Renal cortex interstitium (tissue), 15 donors: ENCODE measurements at places on chromosomes 16 and 17.

GRCh38 chr17:45745601-45746494 is 38.3 kb upstream of the CRHR1 start:
- no peak for DNase-seq

DNA sequence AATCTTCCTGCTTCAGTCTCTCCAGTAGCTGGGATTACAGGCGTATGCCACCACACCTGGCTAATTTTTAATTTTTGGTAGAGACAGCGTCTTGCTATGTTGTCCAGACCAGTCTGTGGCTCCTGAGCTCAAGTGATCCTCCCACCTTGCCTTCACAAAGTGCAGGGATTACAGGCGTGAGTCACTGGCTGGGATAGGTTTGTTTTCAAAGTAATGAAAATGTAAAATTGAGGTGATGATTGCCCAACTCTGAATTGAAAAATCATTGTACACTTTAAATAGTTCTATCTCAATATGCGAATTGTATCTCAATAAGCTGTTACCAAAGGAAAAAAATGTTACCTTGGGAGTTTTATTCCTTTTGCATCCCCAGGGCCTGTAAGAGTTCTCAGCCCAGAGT is 1.2 kb upstream of the AMFR start:
- DNase-seq = no peak

- no peak for DNase-seq
These were observed 15.6 kb downstream of the QPRT start for GRCh38 chr16:29694384-29695195.

DNA sequence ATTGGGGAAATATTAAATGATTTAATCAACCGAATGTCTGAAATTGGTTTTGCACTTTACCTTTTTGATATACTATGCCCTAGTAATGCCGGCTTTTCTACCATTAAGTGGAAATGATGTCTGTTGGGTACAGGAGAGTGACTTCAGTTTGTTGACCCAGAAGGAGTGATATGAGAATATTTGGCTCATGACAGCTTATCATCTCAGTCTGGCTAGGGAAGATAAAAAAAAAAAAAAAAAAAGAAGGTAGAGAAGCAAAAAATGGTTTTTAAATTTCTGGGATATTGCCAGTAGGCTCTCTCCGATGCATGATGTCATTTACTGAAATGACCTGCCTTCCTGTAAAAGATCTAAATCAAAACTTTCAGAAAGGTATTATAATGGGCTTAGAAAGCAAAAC is 69.0 kb downstream of the CNTNAP4 start:
- DNase-seq = no peak

DNA sequence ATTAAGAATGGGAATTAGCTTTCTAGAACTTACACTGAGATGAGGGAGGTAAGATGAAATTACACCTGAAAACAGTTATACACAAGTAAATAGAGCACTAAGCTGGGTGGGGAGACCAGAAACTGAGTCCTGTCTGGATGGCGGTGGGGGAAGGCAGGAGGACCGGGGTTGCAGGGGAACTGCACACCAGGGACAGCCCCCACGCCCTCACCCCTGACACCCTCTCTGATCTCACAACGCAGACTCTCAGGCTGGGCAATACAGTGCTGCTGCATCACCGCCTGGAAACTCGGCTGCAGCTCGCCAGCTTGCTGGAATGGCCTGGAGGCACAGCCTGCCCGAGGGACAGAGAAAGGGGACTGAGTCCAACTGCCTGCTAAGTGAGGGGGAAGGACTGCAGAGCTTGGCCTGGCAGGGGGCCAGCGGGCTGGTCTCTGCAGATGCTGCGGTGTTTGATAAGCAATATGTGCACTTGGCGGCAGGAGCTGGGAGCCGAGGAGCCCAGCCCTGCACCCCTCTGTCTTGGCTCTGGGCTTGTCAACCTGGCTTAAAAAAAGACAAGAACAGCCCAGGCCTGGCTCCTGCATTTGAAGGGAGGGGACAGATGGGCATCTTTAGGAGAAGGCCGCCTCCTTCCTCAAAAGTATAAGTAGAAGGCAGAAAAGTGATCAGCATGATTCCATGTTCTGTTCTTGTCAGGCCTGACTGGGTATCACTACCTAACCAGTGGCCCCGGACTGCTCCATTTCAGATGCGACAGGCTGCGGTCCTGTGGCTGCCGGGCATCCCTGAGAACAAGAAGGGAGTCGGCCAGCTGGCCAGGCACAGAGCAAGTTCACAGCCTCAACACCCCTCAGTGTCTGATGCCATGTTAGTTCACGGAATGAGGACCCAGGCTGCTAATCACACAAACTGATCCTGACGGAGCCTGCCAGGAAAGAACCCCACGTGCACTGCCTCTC is 30.2 kb downstream of the SPHK1 start:
- DNase-seq = no peak
